Cardiac muscle cell (in vitro differentiated cells and primary cell): ENCODE measurements at places on chromosomes 11 and 22.

DNA sequence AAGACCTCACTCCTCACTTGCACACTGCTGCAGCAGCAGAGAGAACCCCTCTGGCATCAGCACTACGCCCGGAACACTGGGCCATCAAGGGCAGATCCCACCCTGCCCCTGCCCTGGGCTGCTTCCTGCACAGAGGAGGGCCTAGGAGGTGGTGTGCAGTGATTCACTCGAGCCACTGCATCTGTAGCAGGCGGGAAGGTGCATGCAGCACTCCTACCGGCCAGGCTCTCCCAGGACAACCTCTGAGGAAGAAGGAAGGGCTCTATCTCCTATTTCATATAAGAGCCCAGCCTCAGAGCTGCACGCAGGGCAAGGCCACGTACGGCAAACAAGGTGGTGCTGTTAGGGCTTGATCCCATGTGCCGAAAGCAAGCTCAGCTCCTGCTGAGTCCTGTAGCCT, 14.2 kb downstream of the RANGAP1 start:
- H3K27ac ChIP-seq, result no peak overlapping the region
- peaks cover 55% of the 10 kb centered on the region for H3K36me3 ChIP-seq
- H3K27me3 ChIP-seq, result no peaks in the 10 kb centered on the region
- no peak for DNase-seq
- no peak overlapping the region for H3K4me3 ChIP-seq

DNA sequence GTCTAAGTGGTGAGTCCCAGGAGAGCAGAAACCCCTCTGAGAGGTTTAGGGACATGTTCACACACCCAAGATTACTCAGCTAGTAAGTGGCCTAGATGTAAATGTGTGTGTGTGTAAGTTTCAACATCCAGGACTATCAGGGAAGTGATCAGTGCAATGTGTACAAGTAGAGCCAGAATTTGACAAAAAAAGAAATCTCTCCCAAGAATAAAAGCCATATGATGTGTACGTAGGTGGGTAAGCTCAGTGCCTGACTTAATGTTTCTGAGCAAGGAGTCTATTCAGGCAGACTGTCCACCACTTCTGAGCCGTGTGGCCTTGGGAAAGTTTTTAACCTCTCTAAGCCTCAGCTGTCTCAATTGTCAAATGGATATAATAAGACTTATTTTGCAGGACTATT, 133.8 kb upstream of the NAV2 start:
- peaks cover 27% of the 10 kb centered on the region for H3K4me1 ChIP-seq
- H3K27me3 ChIP-seq, result peaks cover 23% of the 10 kb centered on the region
- no peak overlapping the region for H3K4me3 ChIP-seq
- no peak overlapping the region for H3K27ac ChIP-seq

GRCh38 chr22:36301384-36301828, 48.5 kb downstream of the APOL1 start:
- peak; percentile 82 for DNase-seq
- H3K36me3 ChIP-seq, result peaks cover 87% of the 10 kb centered on the region
- no peak overlapping the region for H3K4me3 ChIP-seq
- no peaks in the 10 kb centered on the region for H3K27me3 ChIP-seq

GRCh38 chr22:45887202-45888131, 89.5 kb downstream of the WNT7B start:
- H3K4me1 ChIP-seq, result no peaks in the 10 kb centered on the region
- peaks cover 9% of the 10 kb centered on the region for H3K27me3 ChIP-seq
- H3K4me3 ChIP-seq, result no peak overlapping the region

- no peaks in the 10 kb centered on the region for H3K27me3 ChIP-seq
- no peaks in the 10 kb centered on the region for H3K36me3 ChIP-seq
- H3K27ac ChIP-seq, result no peak overlapping the region
- H3K4me3 ChIP-seq, result no peak overlapping the region
These were observed 63.4 kb downstream of the MYO7A start for GRCh38 chr11:77191429-77191822.

DNA sequence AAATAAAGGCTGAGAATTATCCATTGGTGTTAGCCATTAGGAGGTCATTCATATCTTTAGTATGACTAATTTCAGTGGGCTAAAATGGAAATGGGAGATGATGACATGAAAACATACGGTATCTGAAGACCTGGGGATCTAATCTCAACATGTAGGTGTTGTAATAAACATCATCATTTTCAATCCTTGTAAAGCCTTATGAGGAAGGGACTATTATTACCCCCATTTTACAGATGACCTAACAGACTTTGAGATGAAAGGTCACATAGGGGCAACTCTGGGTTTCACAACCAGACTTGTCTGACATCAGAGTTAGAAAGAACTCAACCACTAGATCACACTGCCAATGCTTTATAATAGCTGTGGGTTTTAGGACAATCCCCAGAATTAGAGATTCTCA, 34.8 kb upstream of the TMEM135 start:
- H3K4me1 ChIP-seq, result peaks cover 19% of the 10 kb centered on the region
- no peaks in the 10 kb centered on the region for H3K27me3 ChIP-seq
- no peaks in the 10 kb centered on the region for H3K36me3 ChIP-seq
- no peak overlapping the region for H3K4me3 ChIP-seq
- H3K27ac ChIP-seq, result no peak overlapping the region

DNA sequence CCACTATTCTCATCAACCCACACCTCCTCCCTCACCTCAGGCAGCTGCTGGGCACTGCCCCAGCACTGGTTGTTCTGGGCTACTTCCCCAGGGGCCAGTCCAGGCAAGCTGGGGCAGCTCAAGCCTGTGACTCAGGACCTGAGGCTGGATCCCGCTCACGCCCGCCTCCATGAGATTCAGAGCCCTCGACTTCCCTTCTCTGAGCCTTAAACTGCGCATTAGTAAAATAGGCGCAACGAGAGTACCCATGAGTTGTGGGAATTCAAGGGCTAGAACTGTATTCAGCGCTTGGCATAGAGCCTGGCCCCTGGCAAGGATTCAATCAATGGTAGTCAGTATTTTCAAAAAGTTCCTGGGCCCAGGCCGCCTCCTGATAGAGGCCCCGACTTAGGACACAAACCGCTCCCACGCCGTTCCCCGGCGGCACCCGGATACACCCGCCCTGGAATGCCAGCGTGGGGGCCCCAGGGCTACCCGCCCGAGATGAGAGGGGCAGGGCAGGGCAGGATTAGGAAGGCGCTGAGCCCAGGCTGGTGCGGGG, 723 bp upstream of the CD82 start:
- no peaks in the 10 kb centered on the region for H3K27me3 ChIP-seq
- DNase-seq, result peak; percentile 90
- H3K27ac ChIP-seq, result peak overlapping the region; percentile 85
- H3K4me1 ChIP-seq, result peaks cover 7% of the 10 kb centered on the region
- H3K36me3 ChIP-seq, result no peaks in the 10 kb centered on the region
- peak overlapping the region; percentile 6 for H3K4me3 ChIP-seq

DNA sequence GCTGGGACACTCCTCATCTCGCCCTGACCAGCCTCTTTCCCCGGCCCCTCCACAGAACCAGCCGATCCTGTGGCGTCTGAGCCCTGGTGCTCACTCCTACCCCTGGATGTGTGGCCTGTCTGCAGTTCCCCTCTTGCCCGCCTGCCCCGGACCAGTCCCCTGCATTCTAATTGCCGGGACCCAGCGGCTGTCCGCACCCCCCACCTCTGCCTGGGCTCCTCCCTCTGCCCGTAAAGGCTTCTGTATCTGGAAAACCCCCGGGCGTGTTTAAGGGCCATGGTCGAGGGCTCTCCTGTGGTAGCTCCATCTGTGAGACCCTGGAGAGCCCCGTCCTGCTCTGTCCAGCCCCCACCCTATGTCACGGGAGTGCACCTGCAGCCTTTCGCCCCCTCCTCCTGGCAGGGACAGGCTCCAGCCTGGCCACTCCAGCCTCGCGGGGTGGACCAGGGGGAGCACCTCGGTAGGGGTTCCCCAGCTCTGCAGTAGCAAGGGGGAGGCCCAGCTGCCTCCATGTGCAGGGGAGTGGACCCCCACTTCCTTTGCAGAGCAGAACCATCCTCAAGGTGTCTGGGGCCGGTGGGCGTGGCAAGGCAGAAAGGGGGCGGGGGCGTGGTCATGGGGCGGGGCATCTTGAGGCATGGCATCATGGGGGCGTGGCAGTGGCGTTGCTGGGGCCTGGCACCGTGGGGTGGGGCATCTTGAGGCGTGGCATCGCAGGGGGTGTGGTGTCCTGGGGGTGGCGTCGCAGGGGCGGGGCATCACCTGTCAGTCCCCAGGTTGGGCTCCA, 430.4 kb downstream of the TBC1D22A start:
- no peak for DNase-seq
- no peak overlapping the region for H3K27ac ChIP-seq
- H3K27me3 ChIP-seq, result no peaks in the 10 kb centered on the region
- H3K4me1 ChIP-seq, result no peaks in the 10 kb centered on the region

GRCh38 chr22:43928468-43928867, 4.9 kb downstream of the PNPLA3 start:
- no peak for DNase-seq
- H3K27ac ChIP-seq, result no peak overlapping the region
- H3K36me3 ChIP-seq, result no peaks in the 10 kb centered on the region
- H3K27me3 ChIP-seq, result no peaks in the 10 kb centered on the region
- H3K4me3 ChIP-seq, result no peak overlapping the region

DNA sequence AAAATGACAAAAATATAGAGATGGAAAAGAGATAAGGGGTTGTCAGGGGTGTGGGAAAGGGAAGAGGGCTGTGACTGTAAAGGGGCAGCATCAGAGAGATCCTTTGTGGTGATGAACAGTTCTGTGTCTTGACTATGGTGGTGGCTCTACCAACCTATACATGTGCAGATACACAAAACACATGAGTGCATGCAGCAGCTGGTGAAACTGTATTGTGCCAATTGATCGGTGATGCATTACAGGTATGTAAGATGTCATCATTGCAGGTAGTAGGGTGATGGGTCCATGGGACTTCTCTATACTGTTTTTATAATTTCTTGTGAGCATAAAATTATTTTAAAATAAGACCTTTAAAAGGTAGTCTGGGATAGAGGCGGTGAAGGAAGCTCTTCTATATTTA, 24.1 kb upstream of the ZDHHC13 start:
- no peaks in the 10 kb centered on the region for H3K4me1 ChIP-seq
- no peak for DNase-seq
- no peaks in the 10 kb centered on the region for H3K27me3 ChIP-seq
- H3K36me3 ChIP-seq, result no peaks in the 10 kb centered on the region
- no peak overlapping the region for H3K27ac ChIP-seq
